ENCODE measurements at places on chromosomes 3 and 15.

GRCh38 chr3:171178714-171179113, 152.2 kb upstream of the SLC2A2 start:
- H3K36me3 ChIP-seq: peaks cover 14% of the 10 kb centered on the region
- no peaks in the 10 kb centered on the region for H3K4me1 ChIP-seq
- H3K27ac ChIP-seq: no peak overlapping the region
- no peaks in the 10 kb centered on the region for H3K27me3 ChIP-seq
- DNase-seq: no peak
- no peak overlapping the region for H3K4me3 ChIP-seq

- no peak overlapping the region for H3K4me3 ChIP-seq
- H3K27ac ChIP-seq: no peak overlapping the region
Measured at GRCh38 chr3:160133757-160134156, 91.5 kb upstream of the C3orf80 start.

- DNase-seq: no peak
- H3K27ac ChIP-seq: no peak overlapping the region
- H3K4me1 ChIP-seq: peaks cover 14% of the 10 kb centered on the region
- peaks cover 39% of the 10 kb centered on the region for H3K27me3 ChIP-seq
Measured at GRCh38 chr15:52529341-52529924, 753 bp upstream of the MYO5A start.

DNA sequence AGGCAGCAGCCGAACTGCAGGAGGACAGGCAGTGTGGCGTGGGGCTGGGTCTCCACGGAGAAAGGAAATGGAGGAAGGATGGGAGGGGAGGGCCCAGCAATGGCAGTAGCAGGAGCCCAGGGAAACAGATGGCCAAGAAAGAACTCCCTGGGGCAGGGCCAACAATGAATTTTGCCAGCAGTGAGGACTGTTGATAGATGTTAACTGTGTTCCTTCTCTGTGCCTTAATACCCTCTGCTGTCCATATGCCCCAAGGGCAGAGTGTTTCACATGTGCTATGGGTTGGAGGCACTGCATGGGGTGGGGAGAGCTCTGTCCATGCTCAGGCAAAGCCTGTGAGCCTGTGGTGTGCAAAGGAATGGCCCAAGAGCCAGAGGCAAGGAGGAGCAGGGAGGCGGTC, 70.8 kb upstream of the POMGNT2 start:
- no peak overlapping the region for H3K27ac ChIP-seq
- H3K4me1 ChIP-seq: no peaks in the 10 kb centered on the region
- peaks cover 43% of the 10 kb centered on the region for H3K27me3 ChIP-seq
- no peak for DNase-seq
- no peak overlapping the region for H3K4me3 ChIP-seq

- no peak overlapping the region for H3K4me3 ChIP-seq
- no peak overlapping the region for H3K27ac ChIP-seq
- H3K4me1 ChIP-seq: no peaks in the 10 kb centered on the region
- no peaks in the 10 kb centered on the region for H3K27me3 ChIP-seq
- H3K36me3 ChIP-seq: no peaks in the 10 kb centered on the region
Measured at GRCh38 chr3:106125321-106125720, 256.5 kb upstream of the CBLB start.

- H3K27ac ChIP-seq: no peak overlapping the region
- H3K27me3 ChIP-seq: peaks cover 25% of the 10 kb centered on the region
- no peaks in the 10 kb centered on the region for H3K4me1 ChIP-seq
- no peak for DNase-seq
Measured at GRCh38 chr3:194714137-194714455, 28.4 kb downstream of the FAM43A start.

GRCh38 chr15:92811148-92811913, 88.8 kb upstream of the CHD2 start:
- DNase-seq: no peak
- peak overlapping the region; percentile 92 for H3K27ac ChIP-seq
- H3K27me3 ChIP-seq: no peaks in the 10 kb centered on the region
- no peaks in the 10 kb centered on the region for H3K4me1 ChIP-seq
- H3K36me3 ChIP-seq: no peaks in the 10 kb centered on the region
- H3K4me3 ChIP-seq: peak overlapping the region; percentile 39

GRCh38 chr15:59298225-59298853, 74.3 kb downstream of the MYO1E start:
- no peaks in the 10 kb centered on the region for H3K4me1 ChIP-seq
- no peak overlapping the region for H3K27ac ChIP-seq
- no peak for DNase-seq
- H3K36me3 ChIP-seq: no peaks in the 10 kb centered on the region

DNA sequence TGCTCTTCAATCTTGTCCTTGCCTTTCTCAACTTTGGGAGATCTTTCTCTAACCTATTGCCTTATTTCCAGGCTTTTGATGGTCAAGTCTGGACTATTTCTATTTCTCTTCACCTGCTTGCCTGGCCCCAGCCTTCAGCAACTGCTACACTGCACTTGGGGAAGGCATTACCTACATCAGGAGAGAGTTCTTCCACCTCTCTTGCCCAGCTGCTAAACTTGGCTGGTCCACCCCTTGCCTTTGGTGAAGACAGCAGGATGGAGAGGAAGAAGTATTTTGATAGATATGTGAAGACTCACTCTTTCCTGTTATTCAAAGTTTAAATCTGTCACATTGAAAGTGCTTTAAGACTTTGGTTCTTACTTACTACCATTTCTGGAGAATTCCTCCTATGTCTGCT, 574.8 kb downstream of the ZPLD1 start:
- H3K27me3 ChIP-seq: no peaks in the 10 kb centered on the region
- no peaks in the 10 kb centered on the region for H3K4me1 ChIP-seq
- no peak for DNase-seq

GRCh38 chr3:122508135-122508914, 6.4 kb downstream of the KPNA1 start:
- H3K4me1 ChIP-seq: peaks cover 23% of the 10 kb centered on the region
- DNase-seq: no peak
- H3K36me3 ChIP-seq: no peaks in the 10 kb centered on the region

DNA sequence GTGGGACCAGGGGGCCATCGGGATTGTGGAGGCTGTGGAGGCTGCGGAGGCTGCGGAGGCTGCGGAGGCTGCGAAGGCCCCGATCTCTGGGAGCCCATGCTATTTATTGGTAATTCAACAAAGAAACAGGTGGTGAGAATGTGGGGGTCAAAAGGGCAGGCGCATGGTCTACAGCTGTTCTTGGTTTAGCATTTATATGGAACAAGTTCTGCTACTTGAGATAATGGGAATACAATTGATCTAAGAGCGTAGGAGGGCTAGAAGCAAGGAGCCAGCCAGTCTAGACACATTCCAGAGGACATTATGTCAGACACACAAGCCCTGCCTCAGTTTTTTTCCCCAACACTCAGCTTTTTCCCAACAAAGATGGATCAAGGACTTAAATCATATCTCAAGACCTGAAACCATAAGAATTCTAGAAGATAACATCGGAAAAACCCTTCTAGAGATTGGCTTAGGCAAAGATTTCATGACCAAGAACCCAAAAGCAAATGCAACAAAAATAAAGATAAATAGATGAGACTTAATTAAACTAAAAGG, 20.1 kb downstream of the C3orf80 start:
- H3K4me3 ChIP-seq: no peak overlapping the region
- no peaks in the 10 kb centered on the region for H3K4me1 ChIP-seq
- no peaks in the 10 kb centered on the region for H3K36me3 ChIP-seq

GRCh38 chr3:15206662-15207576, 873 bp downstream of the CAPN7 start:
- H3K4me3 ChIP-seq: peak overlapping the region; percentile 90
- no peaks in the 10 kb centered on the region for H3K27me3 ChIP-seq
- peaks cover 32% of the 10 kb centered on the region for H3K36me3 ChIP-seq
- H3K27ac ChIP-seq: peak overlapping the region; percentile 89
- DNase-seq: peak; percentile 66
- peaks cover 14% of the 10 kb centered on the region for H3K4me1 ChIP-seq

- DNase-seq: peak; percentile 80
- no peaks in the 10 kb centered on the region for H3K36me3 ChIP-seq
- H3K4me1 ChIP-seq: peaks cover 4% of the 10 kb centered on the region
- H3K4me3 ChIP-seq: no peak overlapping the region
- no peaks in the 10 kb centered on the region for H3K27me3 ChIP-seq
- H3K27ac ChIP-seq: no peak overlapping the region
Measured at GRCh38 chr15:83559310-83559966, 94.5 kb upstream of the ADAMTSL3 start.
